ENCODE measurements at places on chromosomes 12 and 14.

- peak; percentile 51 for DNase-seq
These were observed at the start of gene NFATC4 for GRCh38 chr14:24367514-24368211. Gene NFATC4 (plus strand): TSS chr14:24368184. CDS start chr14:24368341, 157 bp downstream.

- no peak for DNase-seq
These were observed 615.9 kb downstream of the VRK1 start for GRCh38 chr14:97413022-97413539.

DNA sequence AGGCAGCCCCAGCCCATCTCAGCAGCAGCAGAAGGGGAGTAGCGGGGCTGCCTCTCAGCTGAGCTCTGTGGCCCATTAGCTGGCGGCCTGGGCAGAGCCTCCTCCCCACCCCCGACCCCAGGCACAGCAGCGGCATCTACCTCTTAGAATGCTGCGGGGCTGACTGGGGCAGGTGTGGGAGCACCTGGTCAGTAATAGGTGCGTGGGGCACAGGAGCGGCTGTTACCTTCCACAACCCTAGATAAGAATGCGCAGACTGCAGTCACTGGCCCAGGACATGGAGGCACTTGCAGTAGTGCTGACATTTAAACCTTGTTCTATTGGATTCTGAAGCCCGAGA lies 35.6 kb downstream of the SYNE3 start:
- no peak for DNase-seq

DNA sequence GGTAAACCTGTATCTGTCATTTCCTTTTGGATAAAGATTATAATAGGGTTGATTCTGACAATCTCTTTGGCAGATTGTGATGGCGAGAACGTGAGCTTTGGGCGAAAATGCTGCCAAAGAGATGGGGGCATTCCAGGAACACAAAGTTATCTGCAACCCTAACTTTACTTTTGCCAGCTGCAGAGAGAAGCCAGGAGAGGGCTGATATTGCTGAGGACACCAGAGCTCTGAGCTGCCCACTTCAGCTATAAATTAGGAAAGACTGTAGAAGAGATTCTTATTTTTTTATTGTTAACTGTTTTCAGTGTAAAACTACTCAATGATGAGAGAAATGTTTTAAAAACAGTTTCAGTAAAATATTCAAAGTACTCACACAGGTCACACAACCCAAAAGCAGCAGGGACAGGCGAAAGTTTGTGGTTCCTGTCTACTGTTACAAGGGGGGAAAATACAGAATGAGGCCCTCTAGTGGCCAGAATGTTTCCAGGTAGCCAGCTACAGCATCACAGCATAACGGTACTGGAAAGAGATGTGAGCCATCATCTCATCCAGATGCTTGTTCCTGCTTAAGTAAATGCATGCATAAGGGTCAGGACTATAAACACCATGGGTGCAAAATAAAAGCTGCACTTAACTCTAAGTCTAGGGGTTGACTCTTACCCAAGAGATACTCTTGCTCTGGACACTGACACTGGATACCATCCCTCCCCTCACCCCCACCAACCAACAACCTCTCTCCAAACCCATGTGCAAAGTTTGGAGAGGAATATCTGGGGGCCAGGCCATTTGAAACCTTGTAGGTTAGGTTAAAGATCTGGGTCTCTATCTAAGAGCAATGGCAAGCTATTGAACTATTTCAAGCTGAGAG lies 498.4 kb downstream of the RMST start:
- peak; percentile 44 for DNase-seq

- DNase-seq, result no peak
These were observed 35.5 kb upstream of the RERG start for GRCh38 chr12:15256761-15257160.

GRCh38 chr14:92690171-92691011 lies 58.0 kb downstream of the LGMN start:
- DNase-seq, result peak; percentile 25

- no peak for DNase-seq
These were observed 52.1 kb downstream of the RCOR1 start for GRCh38 chr14:102644523-102644922.

GRCh38 chr14:30960216-30960615 lies 65.2 kb upstream of the AP4S1 start:
- DNase-seq, result no peak

DNA sequence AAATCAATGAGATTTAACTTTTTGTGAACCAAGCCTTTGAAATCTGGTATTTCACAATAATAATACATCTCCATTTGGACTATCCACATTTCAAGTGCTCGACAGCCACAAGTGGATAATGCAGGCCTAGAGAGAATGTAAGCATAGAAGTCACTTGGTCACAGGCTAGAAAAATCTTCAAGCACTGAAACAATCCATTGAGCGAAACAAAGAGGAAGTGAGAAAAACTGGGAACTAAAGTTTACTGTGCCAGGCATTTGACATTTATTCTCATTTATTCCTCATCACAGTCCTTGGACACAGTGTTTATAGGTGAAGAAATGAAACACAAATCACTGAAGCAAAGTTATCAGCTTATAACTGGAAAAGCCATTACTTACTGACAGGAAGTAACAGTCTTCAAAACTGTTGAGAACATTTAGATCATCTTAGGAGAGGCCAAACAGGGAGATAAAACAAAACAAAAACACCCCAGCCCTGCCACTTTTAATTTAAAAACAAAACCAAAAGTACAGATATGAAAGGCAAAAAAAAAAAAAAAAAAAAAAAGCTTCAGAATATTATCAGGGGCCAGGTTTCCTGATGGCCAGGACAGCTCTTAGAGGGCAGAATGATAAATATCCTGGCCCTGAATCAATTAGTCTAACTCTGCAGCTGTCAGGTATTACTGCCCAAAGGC lies 29.2 kb downstream of the GNS start:
- no peak for DNase-seq

DNA sequence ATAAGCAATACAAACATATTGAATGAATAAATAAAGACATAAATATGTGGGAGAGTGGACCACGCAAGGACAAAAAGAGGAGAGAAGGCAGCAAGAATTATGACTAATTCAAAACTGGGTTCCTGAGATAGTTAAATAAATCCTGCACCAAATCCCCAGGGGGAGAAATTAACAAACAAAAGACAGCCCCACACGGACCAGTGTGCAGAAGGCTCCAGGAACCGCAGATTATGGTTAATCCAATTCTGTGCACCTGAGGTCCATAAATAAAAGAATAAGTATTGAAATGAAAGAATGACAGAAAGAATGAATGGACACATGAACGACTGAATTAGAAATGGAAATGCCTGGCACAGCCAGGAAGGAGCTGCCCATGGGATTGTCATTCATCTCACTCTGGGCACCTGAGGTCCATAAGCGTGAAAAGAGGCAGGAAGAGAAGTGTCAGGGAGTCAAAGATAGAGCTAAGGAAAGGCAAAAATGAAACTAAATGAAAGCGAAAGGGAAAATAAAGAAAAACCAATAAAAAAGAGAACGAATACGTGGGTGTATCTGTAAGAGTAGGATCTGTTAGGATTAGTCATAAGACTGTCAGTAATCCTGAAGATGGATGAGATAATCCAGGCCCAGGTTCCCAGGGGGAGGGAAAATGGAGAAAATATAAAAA lies 23.3 kb downstream of the MEG3 start:
- DNase-seq, result no peak

GRCh38 chr12:94437303-94437702 lies 22.4 kb downstream of the CEP83 start:
- no peak for DNase-seq
